ENCODE measurements at places on chromosomes 7 and 10. TPM values are rescaled to one million over a fixed set of nuclear protein-coding genes. Genes with fewer than 3 reads are reported as not detected.

DNA sequence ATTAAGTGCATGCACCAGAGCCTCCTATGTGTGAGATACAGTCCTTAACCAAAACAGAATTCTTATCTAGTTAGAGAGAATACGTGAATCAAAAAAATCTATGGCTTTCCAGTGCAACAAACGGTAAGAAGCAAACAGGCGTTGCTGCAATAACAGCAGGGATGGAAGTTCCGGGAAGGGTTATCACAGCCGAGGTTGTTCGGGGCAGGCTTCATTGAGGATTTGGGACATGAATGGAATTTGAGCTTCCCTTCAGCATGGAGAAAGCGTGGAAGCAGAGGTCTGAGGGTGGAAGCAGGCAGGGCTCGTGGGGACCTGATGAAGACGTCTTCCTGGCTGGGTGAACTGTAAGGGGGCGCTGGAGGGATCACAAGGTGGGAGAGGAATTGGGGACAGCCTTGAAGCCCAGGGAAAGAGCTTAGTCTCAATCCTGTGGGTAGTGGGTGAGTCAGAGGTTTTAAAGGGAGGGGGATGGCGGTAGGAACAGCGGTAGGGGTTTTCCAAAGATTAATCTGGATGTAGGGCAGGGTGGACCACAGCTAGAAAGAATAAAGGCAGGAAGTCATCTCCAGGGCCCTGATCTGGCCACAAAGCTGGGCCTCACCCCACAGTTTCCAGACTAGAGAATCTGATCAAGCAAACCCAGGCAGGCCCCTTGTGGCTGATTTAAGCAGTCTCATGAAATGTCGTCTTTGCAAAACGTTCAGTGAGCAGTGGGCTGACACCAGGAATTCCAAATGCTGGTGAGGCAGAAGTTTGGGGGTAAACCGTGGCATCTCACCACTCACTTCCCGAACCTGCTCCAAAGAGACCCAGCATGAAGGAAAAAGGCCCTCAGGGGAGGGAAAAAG is 65.1 kb downstream of the CALML3 start:
- no peaks in the 10 kb centered on the region for H3K36me3 ChIP-seq
- H3K27me3 ChIP-seq, result peaks cover 34% of the 10 kb centered on the region
- no peak overlapping the region for H3K4me3 ChIP-seq
- no peak for DNase-seq

- H3K27ac ChIP-seq, result no peak overlapping the region
- H3K4me3 ChIP-seq, result no peak overlapping the region
- H3K27me3 ChIP-seq, result peaks cover 26% of the 10 kb centered on the region
- no peaks in the 10 kb centered on the region for H3K36me3 ChIP-seq
- no peak for DNase-seq
Observed at GRCh38 chr10:21488957-21489446, 36.5 kb downstream of the SKIDA1 start.

DNA sequence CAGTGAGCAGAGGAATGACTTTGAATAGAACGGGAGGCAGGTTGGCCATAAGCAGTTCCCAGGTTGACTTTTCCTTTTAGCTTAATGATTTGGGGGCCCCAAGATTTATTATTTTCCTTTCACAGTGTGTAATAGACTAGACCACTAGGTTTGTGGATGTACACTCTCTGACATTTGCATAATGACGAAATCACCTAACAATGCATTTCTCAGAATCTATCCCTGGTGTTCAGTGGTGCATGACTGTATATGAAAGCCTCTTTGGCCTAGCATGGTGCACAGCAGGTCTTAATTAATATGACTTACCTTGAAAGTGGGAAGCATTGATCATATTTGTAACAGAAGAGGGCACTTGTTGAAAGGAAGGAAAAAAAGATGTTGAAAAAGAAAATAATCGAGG is 761.9 kb downstream of the TYW1 start:
- H3K36me3 ChIP-seq, result no peaks in the 10 kb centered on the region
- no peak overlapping the region for H3K4me3 ChIP-seq
- no peak for DNase-seq
- H3K4me1 ChIP-seq, result no peaks in the 10 kb centered on the region
- H3K27me3 ChIP-seq, result no peaks in the 10 kb centered on the region

DNA sequence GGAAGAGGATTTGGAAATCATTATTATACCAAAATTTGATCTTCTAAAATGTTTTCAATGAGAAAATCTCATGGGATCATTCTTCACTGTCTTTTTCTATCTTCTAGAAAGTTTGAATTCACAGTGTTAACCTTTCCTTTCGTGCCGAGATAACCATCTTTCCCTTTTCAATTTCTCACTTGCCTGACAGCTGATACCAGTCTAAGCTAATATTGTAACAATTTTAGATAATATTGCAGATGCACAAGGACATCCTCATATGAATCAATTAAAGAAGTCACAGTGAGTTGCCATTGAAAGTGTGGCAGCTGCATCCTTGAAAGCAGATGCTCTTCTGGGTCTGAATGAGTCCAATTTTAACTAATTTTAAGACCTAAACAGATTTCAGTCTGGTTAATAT is 139.6 kb upstream of the LRGUK start:
- no peaks in the 10 kb centered on the region for H3K27me3 ChIP-seq
- H3K4me1 ChIP-seq, result no peaks in the 10 kb centered on the region
- H3K36me3 ChIP-seq, result no peaks in the 10 kb centered on the region
- H3K27ac ChIP-seq, result no peak overlapping the region
- DNase-seq, result no peak

DNA sequence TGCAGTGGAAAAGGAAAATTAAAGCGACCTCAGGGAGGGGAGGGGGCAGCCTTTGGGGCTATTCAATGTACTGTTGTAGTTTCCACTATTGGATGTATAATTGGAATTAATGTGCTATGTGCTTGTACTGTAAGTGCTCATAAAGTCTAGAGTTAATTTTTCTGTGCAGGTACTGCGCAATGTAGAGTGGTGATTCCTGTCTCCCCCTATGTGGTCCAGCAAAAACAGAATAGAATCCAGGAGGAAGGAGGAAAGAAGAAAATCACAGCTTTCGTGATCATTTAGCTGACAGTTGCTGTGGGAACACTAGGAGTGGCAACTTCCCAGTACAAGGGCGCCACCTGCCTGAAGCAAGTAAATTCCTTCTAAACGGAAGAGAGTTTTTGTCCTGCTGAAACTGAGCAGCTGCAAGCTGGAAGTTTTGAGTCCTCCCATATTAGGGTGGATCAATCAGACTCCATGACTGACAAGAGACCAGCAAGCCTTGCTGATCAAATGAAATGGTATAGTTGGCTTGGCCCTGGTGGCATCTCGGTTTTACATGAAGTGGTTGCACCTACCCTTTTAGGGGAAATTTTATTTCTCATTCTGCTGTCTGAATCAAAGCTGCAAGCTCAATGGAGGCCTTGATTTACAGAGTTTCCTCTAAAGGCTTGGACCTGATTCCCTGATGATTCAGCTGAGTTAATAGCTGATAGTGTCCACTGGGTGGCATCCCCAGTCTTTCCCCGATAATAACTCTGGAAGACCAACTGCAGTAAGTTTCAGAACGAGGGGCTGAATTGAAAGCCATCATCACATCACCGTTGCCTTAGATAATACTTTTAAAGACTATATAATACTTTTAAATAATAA is 299.8 kb downstream of the HGF start:
- H3K27ac ChIP-seq, result no peak overlapping the region
- no peak for DNase-seq
- H3K27me3 ChIP-seq, result no peaks in the 10 kb centered on the region

- H3K27ac ChIP-seq, result no peak overlapping the region
- DNase-seq, result no peak
- peaks cover 26% of the 10 kb centered on the region for H3K36me3 ChIP-seq
- H3K27me3 ChIP-seq, result no peaks in the 10 kb centered on the region
- H3K4me1 ChIP-seq, result peaks cover 37% of the 10 kb centered on the region
Observed at GRCh38 chr10:101682172-101682825, 12.7 kb downstream of the FBXW4 start.

DNA sequence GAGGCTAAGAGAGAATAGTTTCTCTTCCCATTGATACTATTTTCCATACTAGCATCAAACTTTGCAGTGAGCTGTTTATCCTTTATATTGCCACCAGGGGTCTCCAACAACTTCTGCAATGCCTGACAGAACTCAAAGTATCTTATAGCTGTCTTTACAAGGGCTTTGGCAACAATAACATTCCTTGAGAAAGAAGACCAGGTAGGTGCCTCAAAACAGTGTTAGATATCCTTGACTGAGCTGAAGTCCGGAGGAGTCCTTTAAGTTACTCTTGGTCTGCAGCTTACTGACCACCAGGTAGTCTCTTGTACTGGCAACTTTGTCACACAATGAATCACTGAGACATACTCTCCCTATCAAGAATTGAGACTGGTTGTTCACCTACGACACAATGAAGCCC is 30.0 kb upstream of the TES start:
- no peak overlapping the region for H3K27ac ChIP-seq
- no peak for DNase-seq
- no peaks in the 10 kb centered on the region for H3K4me1 ChIP-seq
- no peak overlapping the region for H3K4me3 ChIP-seq
- peaks cover 2% of the 10 kb centered on the region for H3K27me3 ChIP-seq

DNA sequence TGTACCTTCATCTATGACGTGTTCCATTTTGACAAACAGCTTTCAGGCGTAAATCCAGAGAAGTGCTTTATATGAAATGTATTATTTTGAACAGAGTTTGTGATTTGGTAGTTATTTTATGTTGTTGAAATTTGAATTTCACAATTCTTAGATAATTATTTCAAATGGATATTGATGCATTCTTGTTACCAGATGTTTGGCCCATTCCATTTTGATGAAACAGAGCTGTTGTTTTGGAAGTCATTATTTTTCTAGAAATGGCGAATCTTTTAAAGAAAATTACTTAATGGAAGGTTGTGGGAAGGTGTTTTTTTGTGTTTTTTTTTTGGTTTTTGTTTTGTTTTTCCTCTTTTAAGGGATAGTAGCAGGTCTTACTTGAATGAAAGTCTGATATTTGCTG is 2.4 kb downstream of the OTUD1 start:
- H3K4me1 ChIP-seq, result peaks cover 59% of the 10 kb centered on the region
- peaks cover 35% of the 10 kb centered on the region for H3K36me3 ChIP-seq
- H3K27me3 ChIP-seq, result no peaks in the 10 kb centered on the region
- H3K27ac ChIP-seq, result peak overlapping the region; percentile 91

DNA sequence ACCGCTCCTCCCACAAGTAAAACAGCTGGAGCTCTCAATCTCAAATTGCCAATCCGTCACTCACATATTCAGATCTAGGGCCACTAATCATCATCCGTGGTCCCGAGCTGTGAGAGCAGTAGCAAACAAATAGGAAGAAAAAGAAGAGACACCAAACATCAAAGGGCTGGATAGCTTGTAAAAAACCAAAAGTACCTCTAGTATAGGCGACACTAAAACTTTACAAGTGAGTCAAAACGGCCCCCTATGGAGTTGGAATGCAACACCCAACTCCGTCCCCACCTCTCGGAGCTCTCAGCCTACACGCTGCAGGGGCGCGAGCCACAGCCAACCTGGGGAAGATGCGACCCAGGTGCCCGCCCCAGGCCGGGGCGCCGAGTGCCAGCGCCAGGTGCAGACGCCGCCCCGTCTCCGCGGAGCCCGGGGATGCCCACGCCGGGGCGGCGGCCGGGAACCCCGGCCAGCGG is 581 bp downstream of the FAM3C start:
- no peaks in the 10 kb centered on the region for H3K27me3 ChIP-seq
- no peak for DNase-seq
- H3K27ac ChIP-seq, result peak overlapping the region; percentile 90
- peaks cover 47% of the 10 kb centered on the region for H3K4me1 ChIP-seq
- H3K36me3 ChIP-seq, result peaks cover 30% of the 10 kb centered on the region

DNA sequence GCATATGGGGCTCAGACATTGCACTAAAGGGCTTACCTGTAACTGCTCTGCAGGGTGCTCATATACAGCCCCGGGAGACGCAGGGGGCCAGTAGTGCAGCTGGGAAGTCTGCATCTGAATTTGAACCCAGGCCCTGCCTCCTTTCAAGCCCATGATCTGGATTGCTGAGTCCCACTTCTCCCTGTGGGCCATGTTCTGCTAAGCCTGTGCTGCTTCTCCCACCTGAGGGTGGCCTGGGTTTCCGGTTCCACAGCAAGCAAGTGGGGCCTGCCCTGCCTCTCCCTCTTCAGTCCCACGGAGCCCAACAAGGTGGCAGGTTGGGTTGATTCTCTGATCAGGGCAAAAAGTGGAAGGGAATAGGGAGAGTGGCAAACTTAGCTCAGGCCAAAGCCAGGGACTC is 56.6 kb upstream of the GDF10 start:
- no peak for DNase-seq
- no peak overlapping the region for H3K27ac ChIP-seq
- no peak overlapping the region for H3K4me3 ChIP-seq
- H3K36me3 ChIP-seq, result no peaks in the 10 kb centered on the region
- H3K27me3 ChIP-seq, result no peaks in the 10 kb centered on the region

DNA sequence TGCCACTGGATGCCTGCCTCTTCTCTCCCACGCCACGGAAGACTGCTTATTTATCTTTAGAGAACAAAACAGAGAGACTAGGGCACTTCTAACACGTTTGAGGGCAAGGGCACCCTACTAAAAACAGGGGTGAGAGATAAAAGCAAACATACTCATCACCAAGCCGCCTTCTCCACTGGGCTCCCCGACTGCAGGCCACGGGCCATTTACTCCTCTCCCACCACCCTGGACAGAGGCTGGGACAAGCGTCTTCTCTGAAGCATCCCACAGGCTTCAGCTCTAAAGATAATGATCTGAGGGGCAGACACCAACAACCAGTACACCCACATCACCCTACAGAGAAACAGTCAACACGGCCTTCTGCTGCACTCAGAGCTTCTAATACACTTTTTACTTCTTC is 78.7 kb downstream of the CYTH3 start:
- H3K27me3 ChIP-seq, result peaks cover 3% of the 10 kb centered on the region
- H3K36me3 ChIP-seq, result peaks cover 2% of the 10 kb centered on the region
- no peak overlapping the region for H3K27ac ChIP-seq
- DNase-seq, result no peak
- H3K4me1 ChIP-seq, result no peaks in the 10 kb centered on the region

DNA sequence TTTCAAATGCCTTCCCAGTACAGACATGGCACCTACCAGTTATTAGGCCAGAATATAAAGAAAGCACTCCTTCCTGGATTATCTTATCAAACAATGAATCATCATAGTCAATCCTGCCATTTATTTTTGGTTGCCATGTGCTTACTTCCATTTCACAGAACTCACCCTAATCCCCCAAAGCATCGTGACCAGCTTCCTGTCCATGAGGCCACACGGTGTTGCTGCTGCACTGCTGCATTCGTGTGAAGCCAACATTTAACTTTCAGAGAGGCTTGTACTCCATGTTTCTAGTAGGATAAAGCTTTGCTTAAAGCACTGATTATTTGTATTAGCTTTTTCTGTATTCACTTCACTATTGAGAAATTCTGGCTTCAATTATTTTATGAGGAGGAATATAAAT is 14.4 kb downstream of the COL28A1 start:
- H3K4me1 ChIP-seq, result no peaks in the 10 kb centered on the region
- H3K36me3 ChIP-seq, result no peaks in the 10 kb centered on the region
- H3K4me3 ChIP-seq, result no peak overlapping the region
- no peak for DNase-seq
- H3K27me3 ChIP-seq, result no peaks in the 10 kb centered on the region
- H3K27ac ChIP-seq, result no peak overlapping the region

TFPI2 gene
- total RNA-seq, result 1.4 TPM

PNLIPRP2 gene
- total RNA-seq, result not detected

ZNF853 gene
- 3.2 TPM for total RNA-seq

ELMO1 gene
- 108 TPM for total RNA-seq

MALRD1 gene
- not detected for total RNA-seq

PIP gene
- not detected for total RNA-seq

CNPY1 gene
- not detected for total RNA-seq

All from activated B cell treated with CpG ODN at 0.5 μM for 24 hours (primary cell).